ENCODE measurements at places on chromosomes 4 and X. TPM values are rescaled to one million over a fixed set of nuclear protein-coding genes. Genes with fewer than 3 reads are reported as not detected.
A peak's percentile ranks its signal among the peaks of the same experiment; 100 is the strongest.

- DNase-seq, result no peak
These were observed 108.3 kb upstream of the DIAPH2 start for GRCh38 chrX:96576368-96576767.

The LINC00632 gene
- total RNA-seq, result not detected

The N4BP2 gene
- total RNA-seq, result 7.0 TPM

The ADRA2C gene
- not detected for total RNA-seq

DNA sequence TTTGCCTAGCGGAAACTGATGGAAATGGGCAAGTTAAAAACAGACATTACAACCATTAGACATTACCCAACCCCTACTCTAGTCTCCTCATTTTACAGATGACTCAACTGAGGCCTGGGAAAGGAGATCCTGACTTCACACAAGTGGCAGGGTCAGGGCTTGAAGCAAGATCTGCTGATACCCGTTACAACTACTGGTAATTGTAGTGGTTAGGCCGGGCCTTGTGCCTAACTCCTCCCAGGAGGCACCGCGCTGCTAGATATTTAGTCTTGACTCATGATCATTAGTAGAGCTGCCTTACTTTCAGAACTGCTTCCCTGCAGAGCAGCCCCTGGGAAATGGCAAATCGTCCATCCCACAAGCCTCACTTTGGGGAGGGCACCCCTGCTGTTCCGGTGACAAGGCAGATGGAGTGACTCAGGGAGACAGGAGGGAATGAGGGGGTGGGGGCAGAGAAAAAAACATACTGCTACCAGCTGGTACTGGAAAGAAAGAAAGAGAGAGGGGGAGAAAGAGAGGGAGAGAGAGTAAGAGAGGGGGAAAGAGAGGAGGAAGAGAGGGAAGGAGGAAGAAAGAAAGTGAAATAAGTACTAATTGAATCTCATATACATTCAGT is 12.2 kb downstream of the ARHGEF6 start:
- peak; percentile 65 for DNase-seq

- DNase-seq, result no peak
These were observed 258.1 kb upstream of the AGTR2 start for GRCh38 chrX:115912372-115912897.

GRCh38 chrX:30814978-30815377 is 74.1 kb downstream of the TAB3 start:
- no peak for DNase-seq

DNA sequence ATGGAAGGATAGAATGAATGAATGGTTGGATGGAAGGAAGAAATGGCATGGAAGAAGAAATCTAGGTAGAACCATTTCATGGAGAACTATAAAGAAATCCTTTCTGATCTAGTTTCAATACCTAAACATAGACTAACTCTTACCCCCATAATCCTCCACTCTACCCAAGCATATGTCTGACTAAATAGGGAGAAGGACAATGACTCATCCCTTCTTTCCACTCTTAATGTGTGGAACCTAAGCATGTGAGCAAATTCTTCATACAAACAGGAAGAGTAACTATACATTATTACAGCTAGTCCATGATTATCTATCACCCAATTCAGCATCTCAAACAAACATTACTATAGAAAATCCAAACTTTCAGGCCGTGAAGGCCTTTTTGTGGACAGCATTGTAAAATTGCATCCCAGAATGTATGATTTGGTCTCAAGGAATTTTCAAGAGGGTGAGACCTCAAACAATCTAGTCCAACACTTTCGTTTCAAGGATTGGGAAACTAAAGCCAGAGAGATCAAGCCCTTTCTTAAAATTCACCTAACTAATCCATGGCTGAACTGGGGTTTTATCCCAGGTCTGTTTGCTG is 11.2 kb downstream of the C1QTNF7 start:
- no peak for DNase-seq

- DNase-seq, result peak; percentile 14
These were observed 112.0 kb upstream of the TBL1X start for GRCh38 chrX:9352694-9353411.

DNA sequence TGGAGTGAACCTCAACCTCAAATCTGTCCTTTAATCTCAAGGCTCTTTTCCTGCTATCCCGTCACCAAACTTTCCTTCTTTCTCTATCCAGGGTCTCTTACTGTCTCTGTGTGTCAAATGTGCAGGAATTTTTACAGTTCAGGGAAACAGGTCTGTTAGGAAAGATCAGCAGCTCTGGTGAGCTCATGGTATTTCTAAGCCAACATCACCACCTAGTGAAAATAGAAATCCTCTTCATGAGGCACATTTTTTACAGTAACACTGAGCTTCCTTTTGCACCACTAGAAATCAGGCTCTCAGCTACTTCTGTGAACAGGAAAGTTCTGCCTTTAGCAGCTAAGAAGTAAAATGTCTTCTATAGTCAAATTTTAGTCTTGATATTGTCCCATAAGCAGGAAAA is 39.6 kb downstream of the NUDT11 start:
- no peak for DNase-seq

DNA sequence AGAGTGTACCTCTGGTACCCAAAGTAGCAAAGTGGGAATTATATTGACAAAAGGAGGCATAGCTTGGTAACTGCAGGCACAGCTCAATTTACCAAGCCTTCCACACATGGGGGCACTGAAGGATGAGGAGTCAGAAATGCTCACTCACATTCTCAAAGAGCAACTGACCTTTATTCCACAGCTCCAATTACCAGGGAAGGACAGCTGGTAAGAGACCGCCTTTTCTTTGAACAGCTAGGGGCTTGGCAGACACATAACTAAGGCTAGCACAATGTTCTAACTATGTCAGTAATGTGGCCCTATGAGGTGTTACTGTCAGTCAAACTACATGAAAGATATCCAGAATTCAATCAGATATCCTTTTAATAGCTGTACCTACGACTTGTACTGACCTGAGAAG is 20.5 kb upstream of the STS start:
- DNase-seq, result no peak

GRCh38 chr4:55530691-55531090 is 16.0 kb downstream of the CLOCK start:
- no peak for DNase-seq

The USP17L11 gene
- not detected for total RNA-seq

The TCEAL6 gene
- total RNA-seq, result not detected

The RAB28 gene
- total RNA-seq, result 18.6 TPM

The MAGT1 gene
- 85.9 TPM for total RNA-seq

- DNase-seq, result no peak
These were observed 1282.0 kb downstream of the PCDH7 start for GRCh38 chr4:32002037-32002747.

- no peak for DNase-seq
These were observed 35.8 kb downstream of the STOX2 start for GRCh38 chr4:183940864-183941263.

DNA sequence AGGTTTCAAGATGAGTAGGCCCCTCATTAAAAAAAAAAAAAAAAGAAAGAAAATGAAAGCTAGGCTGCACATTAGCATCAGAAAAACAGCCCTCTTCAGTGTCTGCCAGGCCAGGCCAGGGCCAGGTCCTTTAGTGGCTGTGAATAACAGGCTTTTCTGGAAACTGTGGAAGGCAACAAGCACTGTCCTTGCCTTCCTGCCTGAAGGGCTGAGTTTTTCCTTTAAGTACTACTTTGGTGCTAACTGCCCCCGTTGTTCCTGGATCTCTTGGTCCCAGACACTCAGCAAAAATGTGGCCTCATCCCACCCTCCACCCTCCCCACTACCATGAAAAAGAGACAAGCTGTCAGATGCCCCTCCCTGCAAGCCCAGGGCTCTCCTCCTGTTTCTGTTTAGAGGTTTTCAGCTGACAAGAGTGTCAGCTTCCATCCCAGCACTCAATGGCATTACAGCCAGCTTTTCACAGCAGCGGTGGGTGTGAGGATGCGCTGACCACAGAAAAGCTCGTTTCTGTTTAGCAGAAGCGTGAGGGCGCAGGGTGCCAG is 174.2 kb downstream of the NHS start:
- no peak for DNase-seq

GRCh38 chrX:46703980-46704379 is 54.9 kb downstream of the SLC9A7 start:
- no peak for DNase-seq

GRCh38 chr4:9608300-9608699 is 164.1 kb downstream of the DEFB131A start:
- DNase-seq, result no peak

- DNase-seq, result no peak
These were observed 13.1 kb upstream of the FAM13A start for GRCh38 chr4:89070041-89070440.

DNA sequence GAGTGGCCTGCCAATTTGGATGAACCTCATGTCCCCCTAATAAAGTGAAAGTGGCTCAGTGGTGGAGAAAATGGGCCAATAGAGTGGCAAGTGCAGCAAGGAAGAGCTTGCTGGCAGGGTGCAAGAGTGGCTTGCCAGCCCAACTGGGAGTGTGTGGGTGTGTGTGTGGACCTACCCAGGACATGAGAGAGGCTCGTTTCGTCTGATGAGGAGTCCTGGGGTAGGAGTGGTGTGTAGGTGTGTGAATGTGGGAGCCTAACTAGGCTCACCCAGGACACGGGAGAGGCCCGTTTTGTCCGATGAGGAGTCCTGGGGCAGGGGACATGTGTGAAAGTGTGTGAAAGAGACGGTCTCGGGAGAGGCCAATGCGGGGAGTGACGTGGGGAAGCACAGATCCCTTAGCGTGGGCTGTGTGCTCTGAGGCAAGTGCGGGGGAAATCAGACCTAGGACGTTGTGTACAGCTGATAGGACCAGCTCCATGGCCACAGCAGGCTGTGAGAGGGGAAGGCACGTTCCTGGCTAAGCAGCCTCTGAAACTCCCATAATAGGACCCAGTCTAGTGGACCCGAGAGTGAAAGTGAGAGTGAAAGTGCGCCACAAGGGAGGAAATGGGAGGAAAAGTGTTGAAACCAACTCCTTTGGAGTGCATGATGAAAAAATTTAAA is 5.3 kb downstream of the GAGE10 start:
- no peak for DNase-seq

- no peak for DNase-seq
These were observed 112.5 kb upstream of the BMP3 start for GRCh38 chr4:80918004-80918403.

The HAND2 gene
- total RNA-seq, result not detected
